ENCODE measurements at places on chromosomes 6 and 20. TPM values are rescaled to one million over a fixed set of nuclear protein-coding genes. Genes with fewer than 3 reads are reported as not detected.

The PRND gene
- 1.3 TPM for total RNA-seq

The KCNQ5 gene
- total RNA-seq: 4.4 TPM

The RALGAPB gene
- total RNA-seq: 35.5 TPM

DNA sequence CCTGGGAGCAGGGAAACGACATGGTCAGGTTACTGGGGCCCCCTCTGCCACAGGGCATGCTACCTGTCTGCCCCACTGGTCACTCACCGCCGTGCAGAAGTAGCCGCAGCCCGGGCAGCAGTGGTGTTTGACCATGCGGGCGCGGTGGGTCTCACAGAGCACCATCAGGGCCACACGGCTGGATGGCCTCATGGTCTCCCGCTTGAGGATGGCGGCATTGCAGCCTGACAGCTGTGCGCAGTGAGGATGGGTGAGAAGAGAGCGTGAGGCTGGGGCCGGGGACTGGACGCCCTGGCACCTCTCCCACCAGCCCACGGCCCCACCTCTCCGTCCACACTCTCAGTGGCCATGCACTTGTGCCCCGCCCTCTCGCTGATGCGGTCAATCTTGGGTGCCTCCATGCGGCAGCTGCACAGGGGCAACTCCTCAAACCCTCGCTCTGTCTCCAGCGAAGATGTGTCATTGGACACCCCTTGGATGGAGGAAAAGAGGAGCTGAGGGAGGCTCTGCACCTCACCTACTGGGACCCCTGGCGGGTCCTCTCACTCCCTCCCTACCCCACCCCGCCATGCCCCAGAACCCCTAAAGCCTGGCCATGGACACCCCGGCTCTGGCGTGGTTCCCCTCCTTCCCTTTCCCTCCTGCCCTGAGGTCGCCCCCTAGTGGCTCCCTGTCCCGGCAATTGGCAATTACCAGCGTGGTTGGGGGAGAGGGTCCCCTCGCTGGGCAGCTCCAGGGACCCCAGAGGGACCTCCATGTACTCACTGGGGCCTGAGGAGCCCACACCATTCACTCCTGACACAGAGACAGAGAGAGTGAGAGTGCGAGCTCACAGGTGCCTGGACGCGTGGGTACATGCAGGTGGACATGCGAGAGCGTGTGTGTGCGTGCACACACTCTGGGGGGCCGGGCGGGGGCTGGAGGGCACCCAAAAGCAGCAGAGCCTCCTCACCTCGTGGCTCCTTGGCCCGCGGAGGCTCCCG, 8.9 kb downstream of the EHMT2 start:
- DNase-seq: peak; percentile 85
